Fibroblast of skin of left biceps (primary cell): ENCODE measurements at places on chromosomes 11 and 22.

- no peak for DNase-seq
Measured at GRCh38 chr11:48123934-48124755, 92.5 kb upstream of the OR4B1 start.

GRCh38 chr11:47916361-47916841, 64.0 kb upstream of the PTPRJ start:
- DNase-seq: no peak

DNA sequence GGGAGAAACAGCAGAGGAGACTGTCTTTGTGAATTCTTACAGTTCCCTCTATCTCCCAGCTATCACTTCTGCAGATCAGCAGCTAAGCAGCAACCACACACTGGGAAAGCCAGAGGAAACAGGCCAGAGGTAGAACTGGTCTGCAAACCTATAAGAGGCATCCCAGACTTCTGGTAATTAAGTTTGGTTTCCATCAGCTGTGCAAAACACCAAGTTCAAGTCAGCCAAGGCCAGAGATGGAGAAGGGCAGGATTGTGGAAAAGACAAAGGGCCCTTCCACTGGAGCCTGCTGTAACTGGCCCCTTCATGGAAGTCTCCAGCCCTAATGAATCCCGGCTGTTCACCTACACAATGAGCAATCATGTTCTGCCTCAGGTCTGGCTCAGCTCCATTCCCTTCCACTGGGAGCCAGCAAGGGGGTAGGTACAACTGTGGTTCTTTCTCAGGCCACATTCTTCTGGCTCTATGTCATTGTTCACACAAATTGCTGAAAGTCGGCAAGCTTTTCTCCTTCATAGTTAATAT, 4.6 kb upstream of the PAMR1 start:
- DNase-seq: peak; percentile 97

DNA sequence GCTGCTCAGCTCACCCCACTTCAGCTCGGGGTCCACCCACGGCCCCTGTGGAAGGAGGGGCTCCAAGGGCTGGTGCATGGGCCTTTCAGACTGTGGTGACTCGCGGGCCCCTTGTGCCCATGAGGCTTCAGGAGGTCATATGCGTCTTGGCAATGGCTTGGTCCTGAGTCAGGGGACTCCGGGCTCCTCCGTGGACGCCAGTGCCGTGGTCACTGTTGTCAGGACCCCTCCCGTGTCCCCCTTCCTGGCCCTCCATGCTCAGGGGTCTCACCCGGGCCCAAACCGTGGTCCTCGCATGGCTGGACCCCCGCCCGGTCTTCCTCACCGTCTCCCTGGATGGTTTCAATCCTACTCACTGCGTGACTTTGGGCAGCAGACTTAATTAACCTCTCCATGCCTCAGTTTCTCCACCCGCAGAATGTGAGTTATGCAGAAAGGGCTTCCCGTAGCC, 436.4 kb downstream of the TBC1D22A start:
- no peak for DNase-seq

DNA sequence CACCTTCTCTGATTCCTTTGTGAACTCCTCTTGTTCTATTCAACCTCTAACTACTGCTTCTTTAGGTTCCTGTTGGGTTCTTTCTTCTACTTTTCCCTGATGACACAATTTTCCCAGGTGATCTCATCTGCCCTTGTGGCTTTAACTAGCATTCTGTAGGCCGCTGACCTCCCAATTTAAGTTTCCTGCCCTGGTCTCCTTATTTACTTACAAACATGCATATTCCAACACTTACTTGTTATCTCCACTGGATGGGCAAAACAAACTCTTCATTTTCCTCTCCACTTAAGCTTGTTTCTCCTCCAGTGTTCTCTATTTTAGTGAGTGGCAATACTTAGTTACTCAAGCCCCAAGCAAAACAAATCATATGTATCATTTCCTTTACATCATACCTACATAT, 734.5 kb downstream of the METTL15 start:
- no peak for DNase-seq

DNA sequence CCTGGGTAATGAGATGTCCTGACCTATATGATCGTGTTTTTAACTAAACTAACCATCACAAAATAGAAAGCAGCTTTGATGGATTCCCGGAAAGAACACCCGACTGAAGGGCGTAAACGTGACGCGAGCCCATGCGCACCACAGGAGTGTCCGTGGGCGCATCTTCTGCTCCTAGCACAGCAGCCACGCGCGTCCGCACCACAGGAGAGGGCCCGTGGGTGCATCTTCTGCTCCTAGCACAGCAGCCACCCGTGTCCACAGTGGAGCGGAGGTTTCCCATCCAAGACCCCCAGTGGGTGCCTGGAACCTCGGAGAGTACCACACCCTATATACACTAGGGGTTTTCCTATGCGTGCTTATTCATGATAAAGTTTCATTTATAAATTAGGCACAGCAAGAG, 36.1 kb upstream of the NRIP3 start:
- DNase-seq: no peak

DNA sequence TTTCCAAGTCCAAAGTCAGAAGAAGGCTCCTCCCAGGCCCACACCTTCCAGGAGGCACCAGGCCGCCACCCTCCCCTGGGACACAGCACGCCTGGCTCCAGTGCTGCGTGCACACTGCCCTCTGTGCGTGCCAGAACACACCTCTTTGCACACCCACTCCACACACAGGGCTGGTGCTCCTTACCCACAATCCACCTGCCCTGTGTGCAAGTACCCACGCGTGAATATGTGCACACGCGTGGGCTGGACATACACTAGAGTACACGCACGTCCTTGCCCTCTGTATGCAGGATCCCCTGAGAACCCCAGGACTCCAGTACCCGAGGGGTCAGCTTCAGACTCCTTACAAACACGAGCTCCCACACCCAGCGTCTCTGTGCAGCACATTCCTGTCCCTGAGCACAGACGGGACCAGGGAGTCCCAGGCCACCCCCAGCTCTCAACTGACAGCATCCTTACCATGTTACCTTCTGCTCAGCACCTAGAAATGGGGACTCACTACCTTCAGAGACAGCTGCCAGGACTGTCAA, 2.8 kb downstream of the DUSP8 start:
- DNase-seq: no peak

DNA sequence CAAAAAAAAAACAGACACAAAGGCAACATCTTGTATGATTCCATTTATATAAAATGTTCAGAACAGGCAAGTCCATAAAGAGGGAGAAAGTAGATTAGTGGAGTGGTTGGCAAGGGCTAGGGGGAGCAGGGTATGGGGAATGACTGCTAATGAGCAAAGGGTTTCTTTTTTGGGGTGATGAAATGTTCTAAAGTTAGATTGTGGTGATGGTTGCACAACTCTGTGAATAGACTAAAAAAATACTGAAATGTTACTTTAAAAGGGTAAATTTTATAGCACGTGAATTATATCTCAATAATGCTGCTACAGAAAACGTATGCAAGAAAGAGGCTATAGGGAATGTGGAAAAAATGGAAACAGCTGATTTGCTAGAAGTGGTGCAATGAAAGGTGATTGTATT, 155.1 kb downstream of the TENM4 start:
- no peak for DNase-seq

GRCh38 chr11:130315354-130315970, 745 bp upstream of the ZBTB44 start:
- DNase-seq: no peak

DNA sequence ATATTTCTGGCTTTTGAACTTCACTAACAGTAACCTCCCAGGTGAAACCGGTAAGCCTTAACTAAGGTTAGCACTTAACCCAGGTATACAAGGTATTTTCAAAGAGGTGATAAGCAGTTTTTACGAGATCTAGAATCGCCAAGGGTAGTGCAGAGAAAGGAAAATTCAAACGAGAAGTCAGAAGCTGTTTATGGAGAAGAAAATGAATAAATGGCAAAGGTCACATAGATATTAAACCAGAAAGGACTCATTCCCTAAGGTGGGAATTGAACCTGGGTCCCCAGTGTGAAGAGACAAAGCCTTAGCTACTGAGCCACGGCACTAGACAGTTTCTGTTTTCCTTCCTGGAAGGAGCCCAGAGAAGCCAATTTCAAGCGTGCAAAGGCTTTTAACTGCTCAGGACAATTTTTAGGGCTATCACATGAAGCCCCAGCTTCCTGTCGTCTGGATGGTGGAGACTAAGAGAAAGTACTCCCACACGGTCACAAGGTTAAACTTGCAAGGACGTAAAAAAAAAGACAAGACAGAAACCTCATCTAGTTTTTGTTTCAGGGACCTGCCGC, 5.7 kb upstream of the C1QTNF6 start:
- no peak for DNase-seq

GRCh38 chr22:32815943-32816342, 14.4 kb downstream of the TIMP3 start:
- DNase-seq: no peak

DNA sequence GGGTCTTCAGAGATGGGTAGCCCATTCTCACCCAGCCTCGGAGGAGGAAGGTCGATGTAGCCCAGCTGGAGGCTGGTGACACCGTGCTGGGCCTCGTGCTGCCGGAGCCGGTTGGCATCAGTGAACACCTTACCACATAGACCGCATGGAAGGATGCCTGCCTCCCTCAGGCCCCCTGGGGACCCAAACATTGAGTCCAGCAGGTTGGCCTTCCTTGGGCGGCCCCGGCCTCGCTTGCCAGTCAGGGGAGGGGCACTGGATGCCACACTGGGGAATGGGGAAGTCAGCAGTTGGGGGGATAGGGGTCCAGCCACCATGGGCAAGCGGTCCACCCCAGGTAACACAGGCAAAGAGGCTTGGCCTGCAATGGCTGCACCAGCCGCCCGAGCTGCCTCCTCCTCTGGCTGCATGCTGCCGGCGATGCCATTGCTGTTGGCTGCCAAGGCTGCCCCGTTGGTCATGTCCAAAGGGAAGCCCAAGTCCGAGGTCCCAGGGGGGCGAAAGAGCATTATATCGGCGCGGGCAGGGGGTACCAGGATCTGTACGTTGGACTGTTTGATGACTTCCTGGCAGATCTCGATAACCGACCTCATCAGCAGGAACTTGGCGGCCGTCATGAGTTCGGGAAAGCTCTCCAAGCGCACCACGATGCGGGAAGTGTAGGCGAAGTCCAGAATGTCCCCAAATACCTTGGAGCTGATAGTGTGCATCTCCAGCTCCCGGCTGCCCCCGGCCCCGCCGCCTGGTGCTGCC, 1.4 kb downstream of the PATZ1 start:
- DNase-seq: peak; percentile 13

GRCh38 chr11:3840870-3841425, at the start of gene RHOG:
Gene RHOG, minus strand, starts transcription at chr11:3840959. Its CDS starts 12,821 bp downstream, at chr11:3828138.
- no peak for DNase-seq

GRCh38 chr11:80929031-80929805, 1488.4 kb upstream of the TENM4 start:
- DNase-seq: no peak

- no peak for DNase-seq
Measured at GRCh38 chr22:43197271-43197941, 10.5 kb upstream of the TTLL12 start.

DNA sequence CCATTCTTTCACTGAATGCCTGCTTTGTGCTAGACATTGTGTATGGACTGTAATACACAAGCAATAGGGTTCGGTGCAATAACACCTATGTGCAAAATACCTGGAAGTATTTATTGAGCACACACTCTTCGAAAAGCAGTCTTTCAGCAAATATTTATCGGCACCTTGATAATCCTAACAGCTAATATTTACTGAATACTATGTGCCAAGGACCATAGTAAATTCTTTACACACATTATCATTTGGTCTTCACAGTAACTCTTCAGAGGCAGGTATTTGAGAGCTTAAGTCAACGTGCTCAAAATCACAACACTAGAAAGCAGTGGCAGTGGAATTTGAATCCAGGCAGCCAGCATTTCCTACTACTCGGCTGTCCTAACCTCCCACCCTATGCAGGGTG, 2.2 kb downstream of the B3GNT6 start:
- no peak for DNase-seq

GRCh38 chr11:12963792-12964536, 45.2 kb upstream of the RASSF10 start:
- DNase-seq: peak; percentile 23

- no peak for DNase-seq
Measured at GRCh38 chr22:47632701-47633100, 870.3 kb downstream of the TBC1D22A start.

DNA sequence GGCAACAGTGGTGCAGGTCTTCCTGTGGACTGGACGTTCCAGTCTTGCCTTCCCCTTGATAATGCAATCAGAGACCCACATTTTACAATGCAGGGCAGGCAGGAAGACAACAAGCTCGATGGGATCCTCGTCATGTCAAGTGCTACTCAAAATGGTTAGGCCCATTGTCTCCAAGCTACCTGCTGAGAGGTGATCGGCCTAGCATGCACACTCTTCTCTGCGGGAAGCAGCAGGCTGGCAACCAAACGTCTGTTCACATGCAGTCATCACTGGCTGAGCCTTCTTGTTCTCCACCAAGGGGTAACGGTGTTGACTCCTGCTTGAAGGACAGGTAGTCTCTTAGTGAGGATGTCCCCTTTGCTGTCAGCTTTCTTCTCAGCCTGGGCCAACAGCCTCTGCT, 25.5 kb upstream of the CD82 start:
- DNase-seq: no peak

DNA sequence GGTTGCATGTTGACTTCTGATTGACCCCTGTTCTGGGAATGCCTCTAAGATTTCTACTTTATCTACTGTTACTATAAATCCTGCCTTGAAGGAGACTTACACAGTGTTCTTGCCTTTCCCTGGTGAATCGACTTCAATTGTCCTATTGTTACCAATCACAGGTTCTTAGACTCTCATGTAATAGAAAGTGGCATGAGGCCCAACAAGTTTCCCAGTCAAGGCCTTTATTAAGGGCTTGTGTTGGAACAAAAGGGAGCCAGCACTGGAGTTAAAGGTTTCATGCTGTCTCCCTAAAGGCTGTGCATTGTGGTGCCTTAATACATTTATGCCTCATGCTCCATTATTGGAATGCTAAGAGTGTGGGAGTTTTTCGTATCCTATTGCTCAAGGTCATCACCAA, 23.3 kb downstream of the MS4A2 start:
- no peak for DNase-seq

- no peak for DNase-seq
Measured at GRCh38 chr11:29327891-29328290, 688.9 kb downstream of the KCNA4 start.

- DNase-seq: peak; percentile 99
Measured at GRCh38 chr11:122229078-122229477, 113.1 kb upstream of the BLID start.

- no peak for DNase-seq
Measured at GRCh38 chr22:28052825-28053269, 133.8 kb upstream of the PITPNB start.

GRCh38 chr11:19164230-19164855, 37.4 kb downstream of the CSRP3 start:
- no peak for DNase-seq

DNA sequence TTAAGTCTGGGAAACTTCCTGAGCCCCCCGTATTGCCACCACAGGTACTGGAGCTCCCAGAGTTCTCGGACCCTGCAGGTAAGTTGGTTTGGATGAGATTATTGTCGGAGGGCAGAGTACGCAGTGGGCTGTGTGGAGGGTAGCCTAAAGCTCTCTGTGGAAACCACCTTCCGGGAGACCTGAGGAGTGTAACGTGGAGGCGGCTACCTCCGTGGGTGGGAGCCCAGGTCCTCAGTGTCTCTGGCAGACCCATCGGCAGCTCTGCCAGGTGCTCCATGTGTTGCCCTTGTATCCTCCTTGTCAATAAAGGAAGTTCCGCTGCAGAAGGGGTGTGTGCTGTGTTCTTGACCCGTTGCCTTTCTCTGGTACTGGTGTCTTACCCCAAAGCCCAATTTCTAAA, 61.4 kb downstream of the SYT13 start:
- no peak for DNase-seq

- DNase-seq: no peak
Measured at GRCh38 chr11:33214767-33215166, 42.4 kb upstream of the HIPK3 start.

GRCh38 chr11:78957476-78958245, 383.0 kb upstream of the NARS2 start:
- DNase-seq: no peak
